ENCODE measurements at places on chromosomes 7 and 10.

DNA sequence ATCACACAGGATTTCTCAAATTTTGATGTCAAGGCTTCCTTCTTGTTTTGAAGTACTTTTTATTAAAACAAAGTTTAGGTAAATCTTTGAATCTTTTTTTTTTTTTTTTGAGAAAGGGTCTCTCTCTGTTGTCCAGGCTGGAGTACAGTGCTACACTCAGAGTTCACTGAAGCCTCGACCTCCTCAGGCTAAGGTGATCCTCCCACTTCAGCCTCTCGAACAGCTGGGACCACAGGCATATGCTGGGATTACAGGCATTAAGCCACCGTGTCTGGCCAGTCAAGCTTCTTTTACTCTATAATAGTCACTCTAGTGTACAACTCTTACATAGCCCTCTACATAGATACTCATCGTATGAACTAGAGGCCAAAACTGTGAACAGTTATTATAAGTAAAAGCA is 3.4 kb downstream of the RUFY2 start:
- no peak for DNase-seq

DNA sequence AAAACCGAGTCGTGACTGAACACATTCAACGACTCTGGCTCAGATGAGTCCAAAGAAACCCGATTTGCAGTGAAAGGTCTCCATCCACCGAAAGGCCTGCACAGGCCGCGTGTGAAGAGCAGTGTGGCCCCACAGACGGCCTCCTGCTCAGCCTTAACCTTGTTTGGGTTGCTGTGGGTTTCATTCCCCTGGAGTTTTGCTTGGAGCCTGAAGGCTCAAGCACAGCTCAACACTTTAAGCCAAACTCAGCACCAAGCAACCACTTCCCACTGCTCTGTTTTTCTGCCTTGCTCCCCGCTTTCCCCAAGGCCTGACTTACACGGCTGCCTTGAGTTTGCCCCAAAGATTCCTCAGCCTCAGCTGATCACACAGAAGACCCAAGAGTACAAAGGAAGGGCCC is 398.2 kb upstream of the NFE2L3 start:
- DNase-seq, result no peak

DNA sequence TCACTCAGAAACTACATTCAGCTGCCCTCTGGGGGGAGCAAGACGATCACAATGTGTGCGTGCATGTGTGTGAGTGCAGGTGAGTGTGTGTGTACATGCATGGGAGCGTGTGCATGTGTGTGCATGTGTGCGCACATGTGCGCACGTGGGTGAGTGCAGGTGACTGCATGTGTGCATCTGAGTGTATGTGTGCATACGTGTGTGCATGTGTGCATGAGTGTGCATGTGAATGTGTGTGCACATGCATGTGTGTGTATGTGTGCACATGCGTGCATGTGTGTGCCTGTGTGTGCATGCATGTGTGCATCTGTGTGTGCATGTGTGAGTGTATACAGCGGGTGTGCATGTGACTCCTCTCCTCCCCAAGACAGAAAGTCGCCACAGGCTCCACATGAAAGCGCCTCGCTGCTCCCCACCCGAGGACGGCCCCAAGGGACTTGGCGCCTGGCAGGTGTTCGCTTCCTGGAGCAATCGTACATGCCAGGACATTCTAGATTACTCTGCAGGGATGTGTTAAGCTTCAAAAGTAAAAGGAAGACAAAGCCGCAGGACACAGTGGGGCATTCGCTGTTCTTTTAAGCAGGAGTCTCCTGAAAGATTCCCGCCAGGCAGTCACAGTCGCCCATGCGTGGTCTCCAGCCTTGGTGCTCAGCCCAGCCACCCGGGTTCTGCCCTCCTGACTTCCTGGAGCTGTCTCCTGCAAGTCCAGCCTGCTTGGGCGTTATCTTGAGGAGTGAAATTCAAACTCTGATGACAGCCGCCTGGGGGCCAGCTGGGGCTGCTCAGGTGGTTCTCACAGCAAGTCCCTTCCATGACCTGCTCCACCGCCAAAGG is 42.0 kb upstream of the ADGRA1 start:
- no peak for DNase-seq

GRCh38 chr7:40008223-40008815 is 58.3 kb downstream of the CDK13 start:
- DNase-seq, result no peak

- no peak for DNase-seq
Measured at GRCh38 chr7:93921607-93922566, at the start of gene GNG11. Gene GNG11, plus strand, starts transcription at chr7:93921735. Its CDS starts 403 bp downstream, at chr7:93922138.

DNA sequence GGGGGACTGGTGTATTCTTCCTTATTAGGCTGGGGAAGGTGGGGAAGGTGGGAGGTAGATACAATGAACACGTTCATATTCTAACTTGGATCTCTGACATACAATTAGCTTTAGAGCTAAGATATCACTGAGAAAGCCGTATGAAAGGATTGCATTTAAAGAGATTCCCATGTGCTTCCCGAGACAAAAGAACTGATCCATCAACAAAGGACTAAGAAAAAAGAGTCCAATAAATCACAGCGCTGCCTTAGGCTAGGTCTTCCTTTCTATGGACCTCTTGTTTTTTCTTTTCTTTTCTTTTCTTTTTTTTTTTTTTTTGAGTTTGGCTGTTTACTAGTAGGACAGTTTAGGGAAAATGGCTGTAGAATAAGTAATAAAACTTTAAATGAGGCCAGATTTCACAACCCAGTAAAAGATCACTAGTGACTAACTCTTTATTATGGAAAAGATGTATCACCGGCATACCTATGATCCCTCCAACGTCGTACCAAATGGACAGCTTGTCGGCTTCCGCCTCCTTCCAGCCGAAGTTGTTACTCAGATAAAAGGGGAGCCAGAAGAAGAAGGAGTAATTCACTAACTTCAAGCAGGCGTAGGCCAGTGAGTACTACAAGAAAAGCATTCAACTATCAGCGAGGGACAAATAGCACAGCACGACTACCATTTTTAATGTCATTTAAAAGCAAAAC is 50.0 kb downstream of the SLC37A3 start:
- DNase-seq, result no peak

DNA sequence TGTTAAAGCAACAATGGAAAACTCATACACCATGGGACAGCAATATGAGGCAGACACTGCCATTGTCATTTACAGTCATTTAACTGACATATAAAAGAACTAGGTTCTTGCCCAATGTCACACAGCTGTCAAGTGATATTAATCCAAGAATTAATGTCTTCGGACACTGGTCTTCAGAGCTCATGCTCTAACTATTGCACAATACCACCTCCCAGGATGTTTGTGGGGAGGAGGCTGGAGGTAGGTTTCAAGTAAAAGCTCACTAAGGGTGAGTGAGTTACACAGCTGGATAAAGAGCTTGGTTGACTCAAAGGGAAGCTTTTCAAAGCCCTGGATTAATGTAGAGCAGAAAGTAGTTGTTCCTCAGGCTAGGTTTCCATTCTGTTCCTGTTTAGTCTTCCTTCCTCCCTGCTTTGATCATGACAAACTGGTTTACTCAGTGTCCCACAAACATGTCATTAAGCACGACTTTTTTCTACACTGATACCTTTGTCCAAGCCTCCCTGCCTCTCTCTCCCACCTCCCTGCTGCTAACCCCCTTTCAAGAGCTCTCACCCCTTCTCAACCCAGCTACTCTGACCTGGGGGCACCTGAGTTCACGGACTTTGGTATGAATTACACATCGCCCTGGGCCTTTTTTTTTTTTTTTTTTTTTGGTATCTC is 987 bp upstream of the EXOC6 start:
- no peak for DNase-seq
